ENCODE measurements at places on chromosomes 4 and X.

DNA sequence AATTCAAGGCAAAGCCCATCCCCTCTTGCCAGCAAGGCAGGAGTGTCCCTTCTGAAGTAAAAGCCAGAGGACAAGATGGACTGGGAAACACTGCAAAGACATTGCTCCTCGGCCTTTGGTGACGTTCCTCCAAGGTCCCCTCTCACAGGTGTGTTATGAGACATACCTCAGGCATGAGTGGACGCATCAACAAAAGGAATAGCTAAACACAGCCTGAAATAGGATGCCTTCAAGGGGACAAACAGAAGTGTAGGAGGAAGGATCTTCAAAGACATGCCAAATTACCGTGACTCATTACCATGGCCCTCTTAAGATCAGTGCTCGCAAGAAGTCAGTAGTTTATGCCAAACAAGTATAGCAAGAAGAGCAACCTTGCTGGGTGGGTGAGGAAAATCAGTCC is 6.0 kb upstream of the IDS start:
- no peak for DNase-seq

DNA sequence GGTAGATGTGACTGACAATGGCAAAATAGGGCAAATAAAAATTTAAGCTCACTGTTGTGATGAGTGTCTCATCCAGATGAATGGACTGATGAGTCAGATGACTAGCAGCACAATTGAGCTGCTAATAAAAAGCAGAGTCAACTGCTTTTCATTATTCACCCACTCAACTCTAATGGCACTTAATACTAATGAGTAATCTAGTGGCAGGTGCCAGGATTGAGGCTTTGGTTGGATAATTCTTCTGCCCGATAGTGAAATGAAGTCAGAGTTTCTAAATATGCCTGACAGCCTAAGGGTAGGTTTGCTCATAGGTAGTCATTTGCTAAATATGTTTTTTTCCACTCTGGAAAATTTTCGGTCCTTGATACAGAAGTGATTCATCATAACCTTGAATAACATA is 10.4 kb downstream of the OGT start:
- no peak for DNase-seq

GRCh38 chr4:54038056-54038455 is 26.3 kb downstream of the CHIC2 start:
- no peak for DNase-seq

GRCh38 chrX:150903110-150903508 is 4.6 kb upstream of the CD99L2 start:
- DNase-seq, result no peak

GRCh38 chr4:8542776-8543525 is 37.2 kb upstream of the GPR78 start:
- DNase-seq, result no peak

- no peak for DNase-seq
These were observed 99.9 kb downstream of the FAM193A start for GRCh38 chr4:2636331-2636730.

- DNase-seq, result no peak
These were observed 96.6 kb downstream of the EFHC2 start for GRCh38 chrX:44246826-44247225.

DNA sequence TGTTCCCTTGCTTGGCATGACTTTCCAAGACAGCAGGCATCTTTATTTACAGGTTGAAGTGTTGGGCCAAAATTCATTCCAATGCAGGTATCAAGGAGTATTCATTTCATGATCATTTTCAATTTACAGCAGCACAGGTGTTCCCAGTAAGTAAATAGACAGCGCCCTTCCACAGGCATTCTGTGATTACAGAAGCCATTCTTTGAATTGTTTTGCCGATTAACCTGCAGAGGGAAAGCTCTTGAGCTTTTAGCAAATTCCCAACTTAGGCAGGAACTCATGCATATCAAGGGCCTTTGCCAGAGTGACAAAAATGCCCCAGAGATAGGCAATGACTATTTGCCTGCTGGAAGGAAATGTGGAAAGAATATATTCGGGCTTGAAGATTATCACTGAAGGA is 6.8 kb downstream of the TXK start:
- DNase-seq, result no peak

GRCh38 chrX:38803243-38803587 is 2.0 kb downstream of the MID1IP1 start:
- no peak for DNase-seq

- DNase-seq, result peak; percentile 45
These were observed 605 bp downstream of the ANXA5 start for GRCh38 chr4:121696170-121696580.

DNA sequence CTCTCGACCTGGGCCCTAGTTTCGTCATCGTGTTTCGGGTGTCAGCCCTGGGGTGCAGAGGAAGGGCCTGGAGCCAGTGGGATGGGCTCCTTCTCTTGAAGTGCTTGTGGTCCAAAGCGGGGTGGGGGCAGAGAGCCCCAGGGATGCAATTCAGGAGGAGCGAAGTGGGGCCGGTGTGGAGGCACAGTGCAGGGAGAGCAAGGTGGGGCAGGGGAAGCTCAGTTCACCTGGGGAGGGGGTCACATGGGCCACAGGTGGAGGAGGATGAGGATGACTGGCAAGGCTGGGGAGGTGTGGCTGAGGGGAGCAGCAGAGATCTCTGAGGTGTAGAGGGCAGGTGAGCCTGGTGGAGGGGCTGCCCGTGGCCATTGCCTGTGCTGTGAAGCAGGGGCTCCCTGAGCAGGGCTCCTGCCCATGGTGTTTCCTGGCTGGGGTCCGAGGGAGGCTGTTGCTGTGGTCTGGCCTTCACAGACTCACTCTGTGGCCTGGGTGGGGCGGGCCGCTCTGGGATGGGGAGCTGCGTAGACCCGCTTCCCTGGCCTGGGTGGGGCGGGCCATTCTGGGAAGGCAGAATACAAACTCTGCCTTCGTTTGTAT is 6.9 kb downstream of the SORCS2 start:
- no peak for DNase-seq

DNA sequence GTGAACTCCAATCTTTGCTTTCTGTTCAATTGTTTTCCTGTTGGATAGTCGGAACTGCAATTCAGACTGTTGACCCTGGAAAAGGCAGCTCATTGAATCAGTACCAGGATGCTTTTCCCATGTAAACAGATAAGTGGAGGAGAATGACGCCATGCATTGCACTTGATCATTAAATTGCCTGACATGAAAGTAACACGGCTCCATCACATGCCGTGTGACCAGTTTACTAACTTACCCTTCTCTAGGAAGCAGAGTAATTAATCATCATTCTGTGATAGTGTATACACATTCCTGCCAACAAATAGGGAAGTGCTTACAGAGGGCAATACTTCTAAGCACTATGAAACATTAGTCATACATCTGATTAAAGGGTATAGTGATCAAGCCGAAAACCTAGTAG is 101.4 kb downstream of the PPARGC1A start:
- DNase-seq, result no peak

DNA sequence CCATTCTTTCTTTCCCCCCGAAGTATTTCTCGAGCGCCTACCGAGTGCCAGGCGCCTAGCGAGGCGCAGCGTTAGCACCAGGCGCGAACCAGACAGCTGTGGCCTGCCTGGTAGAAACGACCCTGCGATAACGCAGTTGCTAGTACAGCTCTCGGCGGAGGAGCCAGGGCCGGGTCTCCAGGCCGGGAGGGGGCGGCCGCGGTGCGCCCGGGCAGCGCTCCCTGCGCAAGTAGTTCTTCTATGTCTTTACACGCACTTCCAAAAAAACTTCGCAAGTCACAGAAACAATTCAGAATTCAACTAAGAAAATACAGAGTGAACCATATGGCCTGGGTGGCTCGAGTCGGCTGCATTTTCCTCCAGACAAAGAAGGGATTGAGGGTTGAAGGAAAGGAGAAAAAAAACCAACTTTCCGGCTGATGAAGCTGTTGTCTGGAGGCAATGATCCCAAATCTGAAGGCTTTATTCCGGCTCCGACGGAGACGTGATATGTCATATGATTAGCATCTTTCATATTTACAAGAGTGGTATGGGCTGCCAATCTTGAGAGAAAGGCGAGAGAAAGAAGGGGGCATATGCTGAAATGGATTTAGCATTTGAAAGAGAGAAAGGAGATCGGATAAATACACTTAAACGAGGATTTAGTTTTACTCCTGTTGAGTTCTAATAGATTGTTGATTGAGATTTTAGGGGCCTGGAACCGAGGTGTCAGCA is 7.2 kb upstream of the NEUROG2 start:
- no peak for DNase-seq

DNA sequence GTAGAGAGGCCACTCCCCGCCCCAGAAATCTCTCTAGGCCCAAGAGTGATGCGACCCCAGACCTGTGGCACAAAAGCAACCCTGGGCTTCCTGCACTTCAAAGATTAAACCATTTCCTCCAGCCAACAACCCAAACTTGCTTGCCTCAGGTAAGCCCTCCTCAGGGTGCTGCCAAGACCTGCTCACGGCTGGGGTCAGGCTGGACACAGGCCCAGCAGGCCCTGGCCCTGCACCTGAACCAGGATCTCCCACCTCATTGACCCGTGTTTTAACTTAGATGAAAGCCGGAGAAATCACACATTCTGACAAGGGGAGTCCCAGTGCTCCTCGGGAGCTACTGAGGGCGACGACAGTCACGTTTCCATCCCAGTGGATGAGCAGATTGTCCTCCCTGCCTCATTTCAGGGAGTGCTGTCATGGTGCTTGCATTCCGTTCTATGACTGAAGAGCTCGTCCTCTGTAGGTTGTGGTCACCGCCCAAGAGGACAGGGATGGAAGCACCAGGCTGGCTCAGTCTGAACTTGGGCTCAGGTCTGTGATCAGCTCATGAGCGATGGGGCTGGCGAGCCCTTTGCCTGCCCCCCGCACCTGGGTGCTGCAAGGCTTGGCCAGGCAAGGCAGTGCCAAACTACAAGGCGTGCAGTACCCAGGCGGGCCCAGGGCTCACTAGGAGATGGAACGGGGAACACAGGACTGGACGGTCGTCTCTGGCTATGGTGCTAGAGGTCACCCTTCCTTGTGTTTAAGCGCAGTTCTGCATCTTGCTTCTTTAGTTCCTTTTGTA is 25.9 kb downstream of the WDR1 start:
- no peak for DNase-seq

DNA sequence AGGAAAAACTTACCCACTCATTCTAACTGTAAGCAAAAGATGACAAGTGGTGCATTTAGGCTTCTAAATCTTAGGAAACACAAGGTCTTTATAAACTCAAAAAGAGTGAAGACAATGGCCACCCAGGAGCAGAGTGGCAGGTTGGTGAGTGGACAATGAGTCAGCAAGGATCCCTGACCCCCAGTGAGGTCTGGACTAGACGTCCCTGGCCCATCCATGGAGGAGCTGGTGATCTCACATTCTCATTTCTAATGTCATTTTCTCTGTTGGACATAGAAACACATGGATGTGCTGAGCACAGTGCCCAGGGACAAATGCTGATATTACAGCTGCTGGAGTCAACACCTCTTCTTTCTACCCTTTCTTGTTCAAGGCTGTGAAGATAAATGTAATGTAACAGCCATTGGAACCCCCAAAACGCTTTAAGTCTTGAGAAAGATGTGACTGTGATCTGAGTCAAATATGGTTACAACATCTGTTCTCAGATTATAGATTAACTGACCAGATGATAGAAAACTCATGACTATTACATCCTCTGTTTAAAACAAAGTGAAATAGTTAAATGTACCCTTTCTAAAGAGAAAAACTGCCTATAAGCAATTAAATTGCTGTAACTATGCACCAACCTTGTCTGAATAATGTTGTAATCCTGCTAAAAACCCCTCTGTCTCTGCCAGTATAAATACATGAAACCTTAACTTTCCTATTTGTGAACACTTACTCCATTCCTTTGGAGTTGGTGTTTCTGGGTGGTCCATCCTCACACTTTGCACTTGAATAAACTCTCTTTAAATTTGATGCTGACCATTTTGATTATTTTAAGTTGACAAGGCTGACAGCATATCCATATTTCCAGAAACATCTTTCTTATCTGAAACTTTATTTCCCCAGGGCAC is 92.7 kb downstream of the USP46 start:
- DNase-seq, result no peak

DNA sequence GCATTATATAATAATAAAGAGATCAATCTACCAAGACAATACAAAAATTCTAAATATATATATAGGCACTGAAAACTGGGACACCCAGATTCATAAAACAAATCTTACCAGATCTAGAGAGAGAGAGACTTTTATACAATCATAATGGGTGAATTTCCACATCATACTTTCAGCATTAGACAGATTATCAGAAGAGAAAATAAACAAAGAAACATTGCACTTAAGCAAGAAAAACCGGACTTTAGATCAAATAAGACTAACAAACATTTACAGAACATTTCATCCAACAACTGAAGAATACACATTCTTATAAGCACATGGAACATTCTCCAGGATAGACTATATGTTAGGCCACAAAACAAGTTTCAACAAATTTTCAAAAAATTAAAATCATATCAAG is 245.1 kb downstream of the INPP4B start:
- DNase-seq, result no peak

DNA sequence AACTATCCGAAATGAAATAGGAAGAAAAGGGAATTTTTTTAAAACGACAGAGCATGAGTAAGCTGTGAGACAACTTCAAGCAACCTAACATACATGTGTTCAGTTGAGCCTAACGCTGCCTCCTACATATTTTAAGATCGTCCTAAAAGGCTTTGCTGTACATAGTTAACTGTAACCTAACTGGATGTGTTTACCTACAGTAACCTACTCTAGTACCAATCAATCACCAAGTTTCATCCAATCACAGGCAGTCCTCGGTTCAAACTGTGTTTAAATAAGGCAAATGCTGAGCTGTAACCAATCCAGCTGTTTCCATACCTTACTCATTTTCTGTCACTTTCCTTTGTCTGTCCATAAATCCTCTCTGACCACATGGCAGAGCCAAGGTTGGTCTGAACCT is 17.1 kb downstream of the RCHY1 start:
- no peak for DNase-seq

- no peak for DNase-seq
These were observed 411.0 kb upstream of the NDST3 start for GRCh38 chr4:117623326-117623725.

GRCh38 chr4:113760094-113760794 is 1.3 kb downstream of the CAMK2D start:
- DNase-seq, result peak; percentile 59
